ENCODE measurements at places on chromosomes 1 and 21. TPM values are rescaled to one million over a fixed set of nuclear protein-coding genes. Genes with fewer than 3 reads are reported as not detected.

DNA sequence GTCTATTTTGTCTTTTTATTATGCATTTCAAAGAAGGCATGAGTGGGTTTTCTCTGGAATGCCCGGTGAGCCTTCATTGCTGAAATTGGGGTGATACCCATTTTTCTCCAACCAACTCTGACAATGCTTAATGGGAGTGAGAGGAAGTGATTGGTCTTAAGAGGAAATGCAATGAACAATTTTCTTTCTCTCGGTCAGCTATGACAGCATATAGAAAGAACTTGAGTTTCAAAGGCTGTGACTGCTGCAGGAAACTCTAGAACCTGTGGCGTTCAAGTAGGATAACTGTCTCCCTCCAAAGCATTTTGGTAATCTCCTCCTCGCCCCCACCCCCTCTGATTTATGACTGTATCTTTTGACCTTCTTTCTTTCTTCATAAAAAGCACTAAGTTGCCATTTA is 155.9 kb downstream of the LYPLAL1 start:
- no peak overlapping the region for H3K27ac ChIP-seq
- no peaks in the 10 kb centered on the region for H3K4me1 ChIP-seq
- no peaks in the 10 kb centered on the region for H3K27me3 ChIP-seq
- DNase-seq: no peak
- no peaks in the 10 kb centered on the region for H3K36me3 ChIP-seq

- no peak for DNase-seq
- H3K27me3 ChIP-seq: no peaks in the 10 kb centered on the region
- H3K36me3 ChIP-seq: peaks cover 11% of the 10 kb centered on the region
- H3K27ac ChIP-seq: no peak overlapping the region
These were observed 30.1 kb downstream of the LRRC8D start for GRCh38 chr1:89850844-89851415.

GRCh38 chr1:6028042-6028850 is 17.4 kb upstream of the KCNAB2 start:
- peak; percentile 47 for DNase-seq
- H3K36me3 ChIP-seq: no peaks in the 10 kb centered on the region
- no peaks in the 10 kb centered on the region for H3K27me3 ChIP-seq
- peaks cover 3% of the 10 kb centered on the region for H3K4me1 ChIP-seq
- no peak overlapping the region for H3K27ac ChIP-seq

DNA sequence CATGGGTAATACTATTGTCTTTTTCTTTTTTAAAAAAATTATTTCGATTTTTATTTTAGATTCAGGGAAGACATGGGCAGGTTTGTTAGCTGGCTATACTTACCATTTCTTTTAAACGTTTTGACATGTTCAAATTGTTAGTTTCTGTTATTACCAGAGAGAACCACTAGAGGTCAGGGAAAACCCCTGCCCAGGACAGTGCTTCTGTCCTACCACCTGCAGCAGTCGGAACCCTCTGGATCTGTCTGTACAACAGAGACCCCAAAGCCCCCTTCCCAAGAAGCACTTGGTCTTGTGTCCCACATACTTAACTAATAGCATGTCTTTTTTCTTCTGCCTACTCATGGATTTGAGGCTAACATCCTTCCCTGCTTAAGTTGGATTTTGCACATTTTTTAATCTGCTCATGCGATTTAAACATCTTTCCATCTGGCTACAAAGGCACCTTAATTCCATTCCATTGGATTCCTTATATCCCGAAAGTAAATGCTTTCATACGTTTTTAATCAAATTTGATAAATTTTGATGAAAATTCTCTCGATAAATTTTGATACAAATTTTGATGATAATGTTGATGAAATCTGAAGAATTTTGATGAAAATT is 10.0 kb upstream of the C1orf115 start:
- H3K4me1 ChIP-seq: peaks cover 3% of the 10 kb centered on the region
- H3K36me3 ChIP-seq: no peaks in the 10 kb centered on the region
- no peak overlapping the region for H3K4me3 ChIP-seq
- peak; percentile 64 for DNase-seq
- H3K27ac ChIP-seq: no peak overlapping the region

DNA sequence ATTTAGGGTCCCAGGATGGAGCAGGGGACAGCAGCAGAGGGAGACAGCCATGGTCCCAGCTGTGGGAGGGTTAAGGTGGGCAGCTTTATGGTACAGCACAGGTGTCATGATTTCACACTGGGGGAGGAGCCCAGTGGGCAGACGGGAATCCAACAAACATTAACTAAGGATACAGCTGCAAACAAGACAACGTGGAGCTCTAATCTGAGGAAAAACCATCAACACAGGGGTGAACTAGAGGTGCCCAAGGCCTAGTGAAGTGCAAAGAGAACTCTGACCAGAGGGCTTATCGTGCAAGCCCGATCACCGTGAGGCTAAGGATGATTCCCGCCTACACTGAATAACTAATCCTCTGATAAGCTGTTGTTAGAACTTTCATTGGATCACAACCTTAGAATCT is 18.7 kb downstream of the ECE1 start:
- H3K27ac ChIP-seq: no peak overlapping the region
- peak; percentile 82 for DNase-seq
- no peak overlapping the region for H3K4me3 ChIP-seq
- H3K27me3 ChIP-seq: no peaks in the 10 kb centered on the region
- peaks cover 55% of the 10 kb centered on the region for H3K4me1 ChIP-seq

GRCh38 chr1:1019122-1019999 is 559 bp upstream of the AGRN start:
- H3K4me3 ChIP-seq: peak overlapping the region; percentile 27
- DNase-seq: peak; percentile 93
- peaks cover 4% of the 10 kb centered on the region for H3K4me1 ChIP-seq
- no peaks in the 10 kb centered on the region for H3K36me3 ChIP-seq
- peak overlapping the region; percentile 37 for H3K27ac ChIP-seq

GRCh38 chr1:158506369-158506987 is 34.5 kb downstream of the OR10R2 start:
- H3K27me3 ChIP-seq: no peaks in the 10 kb centered on the region
- DNase-seq: peak; percentile 20
- H3K27ac ChIP-seq: no peak overlapping the region

DNA sequence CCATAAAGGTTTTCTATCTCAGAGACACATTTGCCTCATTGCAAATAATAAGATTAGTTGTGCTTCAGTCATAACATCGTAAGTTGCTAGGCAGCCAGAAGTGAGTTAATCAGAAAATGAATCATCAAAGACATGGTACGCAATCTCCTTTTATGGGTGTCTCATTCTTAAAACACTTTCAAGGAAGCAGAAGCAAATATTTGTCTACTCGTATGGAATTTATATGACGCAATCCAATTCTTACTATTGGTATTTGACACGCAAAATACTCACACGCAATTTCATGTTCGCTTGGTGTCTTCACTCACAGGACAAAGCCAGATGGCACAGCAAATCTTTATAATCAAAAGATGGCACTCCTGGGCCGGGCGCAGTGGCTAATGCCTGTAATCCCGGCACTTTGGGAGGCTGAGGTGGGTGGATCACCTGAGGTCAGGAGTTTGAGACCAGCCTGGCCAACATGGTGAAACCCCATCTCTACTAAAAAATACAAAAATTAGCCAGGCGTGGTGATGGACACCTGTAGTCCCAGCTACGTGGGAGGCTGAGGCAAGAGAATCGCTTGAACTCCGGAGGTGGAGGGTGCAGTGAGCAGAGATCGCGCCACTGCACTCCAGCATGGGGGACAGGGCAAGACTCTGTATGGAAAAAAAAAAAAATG is 56.4 kb downstream of the HLCS start:
- peaks cover 4% of the 10 kb centered on the region for H3K4me1 ChIP-seq
- peak; percentile 88 for DNase-seq
- H3K36me3 ChIP-seq: no peaks in the 10 kb centered on the region
- no peaks in the 10 kb centered on the region for H3K27me3 ChIP-seq
- no peak overlapping the region for H3K4me3 ChIP-seq
- H3K27ac ChIP-seq: no peak overlapping the region

GRCh38 chr1:175191659-175192058 is 917 bp downstream of the KIAA0040 start:
- H3K27ac ChIP-seq: peak overlapping the region; percentile 92
- peak overlapping the region; percentile 77 for H3K4me3 ChIP-seq
- no peaks in the 10 kb centered on the region for H3K27me3 ChIP-seq
- H3K4me1 ChIP-seq: peaks cover 11% of the 10 kb centered on the region
- no peaks in the 10 kb centered on the region for H3K36me3 ChIP-seq

DNA sequence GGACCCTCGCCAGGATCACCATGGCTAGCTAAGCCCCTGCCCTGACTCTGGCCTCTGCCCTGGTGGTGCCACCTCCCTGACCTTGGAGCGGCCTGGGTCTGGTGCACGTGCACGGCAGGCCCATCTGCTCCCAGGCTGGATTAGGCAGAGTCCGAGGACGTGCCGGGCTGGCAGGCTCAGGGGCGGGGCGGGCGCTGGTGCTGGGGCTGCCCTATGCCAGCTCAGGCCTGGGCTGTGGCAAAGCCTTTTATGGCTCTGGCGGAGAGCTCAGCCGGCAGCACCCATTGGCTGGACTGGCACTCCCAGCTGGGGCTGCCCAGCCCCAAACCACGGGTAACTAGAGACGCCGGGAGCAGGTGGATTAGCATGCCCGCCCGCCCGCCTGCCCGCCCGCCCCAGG is 17.1 kb upstream of the EDN2 start:
- no peaks in the 10 kb centered on the region for H3K27me3 ChIP-seq
- H3K4me1 ChIP-seq: peaks cover under 1% of the 10 kb centered on the region
- peak overlapping the region; percentile 3 for H3K27ac ChIP-seq
- no peaks in the 10 kb centered on the region for H3K36me3 ChIP-seq

DNA sequence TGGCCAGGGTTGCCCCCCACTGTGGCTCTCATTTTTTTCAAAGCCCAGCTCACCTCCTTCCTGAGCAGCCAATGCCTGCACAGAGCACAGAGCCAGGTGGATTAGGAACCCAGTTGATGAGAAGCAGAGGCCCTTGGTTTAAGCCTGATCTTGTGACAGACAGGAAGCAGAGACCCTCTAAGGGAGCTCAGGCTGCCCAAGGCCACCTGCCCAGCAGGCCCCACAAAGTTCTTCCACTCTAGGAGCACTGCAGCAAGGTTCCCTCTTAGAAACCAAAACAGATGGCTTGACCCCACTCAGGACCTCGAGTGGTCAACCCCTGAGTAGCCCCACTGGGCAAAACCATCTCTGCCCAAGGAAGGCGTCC is 25.5 kb upstream of the PRSS38 start:
- H3K27ac ChIP-seq: no peak overlapping the region
- no peaks in the 10 kb centered on the region for H3K36me3 ChIP-seq
- DNase-seq: no peak

DNA sequence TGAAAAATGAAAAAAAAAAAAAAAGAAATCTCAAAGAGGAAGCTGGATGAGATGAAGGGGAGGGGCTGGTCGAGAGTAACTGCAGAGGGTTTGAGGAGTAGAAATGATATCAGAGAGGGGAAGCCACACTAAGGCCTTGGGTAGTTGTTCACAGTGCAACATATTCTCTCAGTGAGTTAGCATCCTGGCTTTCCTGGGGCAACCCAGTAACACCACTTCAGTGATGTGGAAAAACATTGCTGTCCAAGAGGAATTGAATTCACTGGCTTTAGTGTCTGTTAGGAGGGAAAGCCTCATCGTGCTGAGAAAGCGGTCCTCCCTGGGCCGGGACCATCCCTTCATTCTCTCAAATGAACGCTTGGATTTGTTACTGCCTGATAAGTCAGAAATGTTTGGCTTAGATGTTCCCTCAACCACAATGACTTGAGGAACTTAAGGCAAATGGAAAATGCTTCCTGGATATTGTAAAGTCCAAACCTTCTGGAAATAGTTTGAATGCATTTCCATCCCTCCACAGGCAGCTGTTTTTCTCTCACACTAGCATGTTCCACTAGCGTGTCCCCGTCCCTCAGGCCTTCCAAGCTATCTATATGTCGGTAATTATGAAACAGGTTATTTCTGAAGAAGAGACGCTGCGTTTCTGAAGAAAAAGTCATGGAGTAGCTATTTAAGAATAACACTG is 12.2 kb downstream of the TGFB2 start:
- H3K4me1 ChIP-seq: no peaks in the 10 kb centered on the region
- H3K4me3 ChIP-seq: no peak overlapping the region
- H3K36me3 ChIP-seq: no peaks in the 10 kb centered on the region
- no peak overlapping the region for H3K27ac ChIP-seq

GRCh38 chr1:24983006-24983680 is 53.1 kb upstream of the RUNX3 start:
- H3K27ac ChIP-seq: no peak overlapping the region
- H3K4me1 ChIP-seq: no peaks in the 10 kb centered on the region
- H3K27me3 ChIP-seq: no peaks in the 10 kb centered on the region
- no peak overlapping the region for H3K4me3 ChIP-seq
- no peaks in the 10 kb centered on the region for H3K36me3 ChIP-seq

GRCh38 chr1:59570524-59570923 is 244.2 kb upstream of the HOOK1 start:
- no peaks in the 10 kb centered on the region for H3K36me3 ChIP-seq
- H3K27ac ChIP-seq: no peak overlapping the region
- no peaks in the 10 kb centered on the region for H3K27me3 ChIP-seq
- H3K4me1 ChIP-seq: no peaks in the 10 kb centered on the region
- no peak overlapping the region for H3K4me3 ChIP-seq

DNA sequence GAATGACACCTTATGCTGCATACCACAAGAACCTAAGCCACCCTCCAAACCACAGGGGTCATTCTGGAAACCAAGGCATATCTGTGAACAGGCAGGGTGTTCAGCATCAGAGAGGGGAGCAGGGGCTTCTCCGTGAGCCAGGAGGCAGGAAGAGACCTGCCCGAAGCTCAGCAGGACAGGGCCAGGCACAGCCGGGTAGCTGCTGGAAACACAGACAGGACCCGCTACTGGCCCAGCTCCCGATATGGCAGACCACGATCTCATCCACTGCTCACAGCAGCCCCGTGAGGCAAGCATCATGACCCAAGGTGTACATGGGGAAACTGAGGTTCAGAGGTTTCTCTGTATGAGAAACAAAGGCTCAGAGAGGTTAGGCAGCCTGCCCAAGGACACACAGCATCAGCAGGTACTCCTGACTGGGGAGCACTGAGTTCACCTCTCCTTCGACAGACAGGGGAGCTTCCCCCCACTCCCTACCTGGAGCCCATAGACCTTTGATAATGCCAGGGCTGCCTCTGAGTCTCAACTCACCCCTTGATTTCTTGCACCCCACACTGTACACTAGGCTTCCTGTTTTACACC is 317.7 kb downstream of the MATN1 start:
- no peaks in the 10 kb centered on the region for H3K4me1 ChIP-seq
- no peaks in the 10 kb centered on the region for H3K27me3 ChIP-seq
- no peak overlapping the region for H3K4me3 ChIP-seq

- H3K27me3 ChIP-seq: no peaks in the 10 kb centered on the region
- DNase-seq: no peak
- no peak overlapping the region for H3K4me3 ChIP-seq
- H3K4me1 ChIP-seq: no peaks in the 10 kb centered on the region
- H3K36me3 ChIP-seq: no peaks in the 10 kb centered on the region
These were observed 100.7 kb downstream of the BARHL2 start for GRCh38 chr1:90616395-90616794.

- no peak overlapping the region for H3K27ac ChIP-seq
- no peaks in the 10 kb centered on the region for H3K4me1 ChIP-seq
- DNase-seq: no peak
- H3K4me3 ChIP-seq: no peak overlapping the region
These were observed 31.2 kb downstream of the IRF2BP2 start for GRCh38 chr1:234578735-234579134.

GRCh38 chr1:25820247-25821111 is 725 bp downstream of the MTFR1L start:
- peak overlapping the region; percentile 88 for H3K27ac ChIP-seq
- H3K36me3 ChIP-seq: no peaks in the 10 kb centered on the region
- peak overlapping the region; percentile 77 for H3K4me3 ChIP-seq
- H3K4me1 ChIP-seq: no peaks in the 10 kb centered on the region

CD1C gene
- 0.52 TPM for polyA plus RNA-seq

MAP10 gene
- polyA plus RNA-seq: 0.27 TPM

SLC16A4 gene
- polyA plus RNA-seq: 51.1 TPM

LCE3E gene
- polyA plus RNA-seq: not detected

NGF gene
- polyA plus RNA-seq: 0.27 TPM

CASP9 gene
- polyA plus RNA-seq: 17.1 TPM

SSBP3 gene
- polyA plus RNA-seq: 24.2 TPM

S100A8 gene
- polyA plus RNA-seq: 10.2 TPM

HORMAD1 gene
- 0.07 TPM for polyA plus RNA-seq

OR2W3 gene
- not detected for polyA plus RNA-seq

UHMK1 gene
- 13.0 TPM for polyA plus RNA-seq

TNFRSF4 gene
- polyA plus RNA-seq: not detected

All from small intestine (tissue), 16 donors.